AML-193 (cell line): ENCODE measurements at places on chromosomes 16 and 17.
A peak's percentile ranks its signal among the peaks of the same experiment; 100 is the strongest.

- DNase-seq: no peak
Observed at GRCh38 chr17:28239271-28239624, 79.8 kb upstream of the TMEM97 start.

- DNase-seq: no peak
Observed at GRCh38 chr17:29561554-29562517, 5.0 kb downstream of the ABHD15 start.

DNA sequence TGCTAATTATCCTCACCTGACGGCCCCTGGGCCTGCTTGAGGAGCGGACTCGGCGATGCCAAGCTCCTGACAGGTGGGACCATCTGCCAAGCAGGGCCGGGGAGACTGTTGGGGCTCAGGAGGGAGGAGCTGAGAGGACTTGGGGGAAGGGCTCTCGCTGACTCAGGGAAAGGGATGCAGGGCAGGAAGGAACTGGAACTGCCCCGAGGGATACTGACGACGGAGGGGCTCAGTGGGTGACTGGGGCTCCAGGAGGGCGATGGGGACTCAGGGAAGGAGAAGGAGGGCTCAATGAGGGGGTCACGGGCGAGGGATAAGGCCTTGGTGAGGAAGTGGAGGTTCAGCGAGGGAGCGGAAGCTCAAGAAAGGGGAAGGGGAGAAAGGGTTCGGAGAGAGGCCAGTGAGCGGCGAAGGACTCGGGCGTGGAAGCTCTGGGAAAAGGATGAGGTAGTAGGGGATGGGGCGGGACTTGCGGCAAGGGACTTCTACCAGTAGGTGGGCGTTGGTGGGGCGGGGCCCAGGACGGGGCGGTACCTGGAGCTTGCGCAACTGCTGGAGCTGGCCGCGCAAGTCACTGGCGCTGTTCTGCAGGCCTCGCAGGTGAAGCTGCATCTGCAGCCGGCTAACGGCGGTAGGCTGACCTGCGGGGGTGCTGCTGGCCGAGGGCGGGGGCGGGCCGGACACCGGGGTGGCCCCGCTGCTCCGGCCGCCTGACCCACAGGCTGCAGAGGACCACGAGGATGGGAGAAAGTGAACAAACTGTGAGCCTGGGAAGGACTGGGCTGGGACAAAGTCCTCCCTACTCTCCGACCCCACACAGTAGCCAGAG, 46.5 kb downstream of the SRCIN1 start:
- peak; percentile 42 for DNase-seq

- DNase-seq: no peak
Observed at GRCh38 chr17:15263206-15263579, 1.9 kb downstream of the PMP22 start.

DNA sequence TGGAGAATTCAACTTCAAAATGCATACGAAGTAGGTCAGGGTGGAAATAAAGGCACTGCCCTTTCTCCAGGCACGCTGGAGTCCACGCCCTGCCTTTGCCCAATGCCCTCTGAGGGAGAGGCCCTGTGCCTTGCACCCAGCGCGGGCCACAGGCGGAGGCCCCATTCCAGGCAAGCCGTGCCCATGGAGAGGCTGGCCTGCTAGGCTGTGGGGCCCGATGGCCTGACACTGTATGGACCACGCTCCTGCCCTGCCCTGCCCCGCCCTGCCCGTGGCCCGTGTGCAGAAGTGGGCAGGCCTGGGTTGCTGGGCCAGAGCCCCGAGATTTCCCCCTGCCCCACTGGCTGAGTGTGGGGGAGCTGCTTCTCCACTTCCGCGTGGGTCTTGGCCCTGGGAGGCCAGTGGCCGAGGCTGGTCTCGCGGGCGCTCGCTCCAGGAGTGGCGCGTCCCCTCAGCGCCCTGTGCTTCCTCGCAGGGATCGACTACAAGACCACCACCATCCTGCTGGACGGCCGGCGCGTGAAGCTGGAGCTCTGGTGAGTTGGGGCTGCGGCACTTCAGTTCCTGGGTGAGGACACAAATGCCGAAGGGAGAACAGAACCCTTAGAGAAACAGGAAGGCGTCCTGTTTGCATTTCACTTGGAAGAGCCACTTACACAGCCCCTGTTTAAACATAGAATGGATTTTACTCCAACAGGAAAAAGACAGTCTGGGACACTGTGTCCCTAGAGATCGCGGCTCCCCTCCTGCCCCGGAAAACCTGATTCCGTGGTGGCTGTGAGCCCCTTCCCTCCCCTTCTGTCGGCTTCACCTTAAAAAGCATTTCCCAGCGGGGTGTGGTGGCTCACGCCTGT, 13.8 kb upstream of the WFIKKN1 start:
- no peak for DNase-seq

DNA sequence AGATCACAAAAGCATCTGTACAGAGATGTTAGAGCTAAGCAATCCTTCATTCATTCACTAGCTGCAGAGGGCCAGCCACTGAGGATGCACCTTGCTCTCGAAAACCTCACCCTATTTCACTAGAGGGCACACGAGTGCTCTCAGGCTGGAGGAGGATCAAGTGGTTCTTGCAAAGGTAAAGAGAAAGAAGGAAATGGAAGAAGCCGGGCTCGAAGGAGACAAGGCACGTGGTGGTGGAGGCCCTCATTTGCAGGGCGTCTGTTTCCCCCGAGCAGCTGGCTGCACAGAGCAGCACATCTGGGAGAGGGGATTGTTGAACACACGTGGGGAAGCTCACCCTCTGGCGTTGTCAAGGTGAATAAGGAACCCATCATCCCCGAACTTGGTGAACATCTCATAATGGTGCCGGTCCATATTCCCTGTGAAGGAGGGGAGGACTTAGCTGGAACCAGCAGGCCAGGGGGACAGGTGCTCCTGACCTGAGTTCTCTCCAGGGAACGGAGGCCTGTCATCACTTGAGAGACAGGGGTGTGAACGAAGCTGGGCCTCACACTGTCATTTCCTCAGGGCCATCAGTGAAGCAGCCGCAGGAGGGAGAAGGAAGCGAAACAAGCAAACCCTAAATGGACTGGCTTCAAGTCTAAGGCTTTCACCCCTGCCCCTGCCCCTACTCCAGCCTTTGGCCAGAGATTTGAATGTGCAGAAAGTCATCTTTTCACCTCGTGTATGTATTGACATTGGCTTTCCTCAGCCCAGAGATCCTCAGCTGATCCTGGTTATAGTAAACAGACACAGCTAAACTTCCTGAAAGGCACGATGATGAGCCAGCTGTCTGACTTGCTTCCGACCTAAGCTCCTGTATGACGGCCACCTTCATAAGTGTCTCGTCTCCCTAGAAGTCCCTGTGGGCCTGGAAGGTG, 27.6 kb downstream of the PRKAR1A start:
- DNase-seq: no peak

DNA sequence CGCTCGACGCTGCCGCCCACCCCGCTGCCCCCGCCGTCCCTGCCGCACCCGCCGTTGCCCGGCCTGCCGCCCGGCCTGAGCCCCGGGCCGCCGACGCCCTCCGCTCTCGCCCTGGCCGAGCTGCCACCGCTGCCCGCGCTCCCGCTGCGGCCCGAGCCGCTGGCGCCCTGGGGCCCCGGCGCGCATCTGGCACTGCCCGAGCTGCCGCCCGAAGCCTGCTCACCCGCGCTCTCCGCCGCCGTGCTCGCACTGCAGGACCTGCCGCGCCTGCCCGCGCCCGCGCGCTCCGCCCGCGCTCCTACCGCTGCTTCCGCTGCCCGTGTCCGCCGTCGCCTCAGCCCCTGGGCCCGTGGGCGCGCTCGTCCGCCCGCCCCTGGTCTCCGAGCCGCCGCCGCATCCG, 8.4 kb upstream of the CLDN9 start:
- no peak for DNase-seq

GRCh38 chr16:79401782-79402181, 198.8 kb downstream of the MAF start:
- no peak for DNase-seq

DNA sequence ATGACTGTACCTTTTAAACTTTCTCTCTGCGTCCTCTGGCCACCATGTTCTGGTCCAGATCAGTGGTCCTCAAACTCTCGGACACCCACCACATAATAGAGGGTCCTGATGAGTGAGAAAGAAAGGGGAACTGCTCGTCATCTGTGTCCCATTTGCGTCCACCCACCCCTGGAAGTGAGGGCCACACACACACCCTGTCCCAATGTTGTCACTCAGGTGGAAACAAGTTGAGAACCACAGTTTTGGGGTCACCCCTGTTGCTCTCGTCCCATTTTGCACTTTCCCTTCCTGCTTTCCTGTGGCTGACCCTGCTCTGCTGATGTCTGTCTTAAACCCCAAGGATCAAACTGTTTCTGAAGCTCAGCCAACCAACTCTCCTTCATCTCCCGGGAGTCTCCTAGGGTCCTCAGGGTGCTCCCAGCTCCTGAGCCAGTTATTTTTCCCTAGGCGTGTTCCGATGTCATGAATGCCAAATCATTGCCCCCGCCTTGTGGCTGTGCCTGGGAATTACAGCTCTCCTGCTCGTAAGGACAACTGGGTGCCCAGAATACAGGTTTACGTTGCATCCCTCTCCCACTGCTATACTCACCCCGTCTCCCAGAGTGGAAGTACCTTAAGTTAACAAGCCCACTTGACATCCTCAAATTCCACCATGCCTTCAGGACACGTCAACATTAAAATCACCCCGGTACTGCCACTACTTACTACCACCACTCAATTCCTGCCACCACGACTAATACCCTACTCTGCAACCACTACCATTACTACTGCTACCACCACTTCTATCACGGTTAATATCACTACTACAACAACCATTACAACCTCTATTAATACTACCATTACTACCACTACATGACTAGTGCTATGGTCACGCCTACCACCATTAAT, 26.0 kb upstream of the HNF1B start:
- DNase-seq: peak; percentile 30

DNA sequence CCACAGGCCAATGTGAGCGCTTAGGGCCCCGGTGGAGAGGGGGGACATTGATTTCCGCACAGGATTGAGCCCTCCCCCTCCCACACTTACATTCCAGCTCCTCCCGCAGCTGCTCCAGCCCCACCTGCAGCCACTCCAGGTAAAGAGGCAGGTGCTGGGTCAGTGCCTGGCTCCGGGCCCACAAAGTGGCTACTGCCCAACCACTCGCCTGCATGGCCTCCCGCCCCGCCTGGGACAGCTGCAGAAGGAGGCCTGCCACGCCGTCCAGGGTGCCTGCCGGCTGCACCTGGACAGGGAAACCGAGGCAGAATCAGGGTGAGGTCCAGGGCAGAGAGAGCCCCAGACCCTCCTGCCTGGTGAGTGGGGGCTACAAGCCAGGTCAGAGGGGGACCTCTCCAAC, 46.3 kb downstream of the RMI2 start:
- DNase-seq: no peak

- DNase-seq: no peak
Observed at GRCh38 chr17:71936977-71937376, 183.8 kb upstream of the SOX9 start.

DNA sequence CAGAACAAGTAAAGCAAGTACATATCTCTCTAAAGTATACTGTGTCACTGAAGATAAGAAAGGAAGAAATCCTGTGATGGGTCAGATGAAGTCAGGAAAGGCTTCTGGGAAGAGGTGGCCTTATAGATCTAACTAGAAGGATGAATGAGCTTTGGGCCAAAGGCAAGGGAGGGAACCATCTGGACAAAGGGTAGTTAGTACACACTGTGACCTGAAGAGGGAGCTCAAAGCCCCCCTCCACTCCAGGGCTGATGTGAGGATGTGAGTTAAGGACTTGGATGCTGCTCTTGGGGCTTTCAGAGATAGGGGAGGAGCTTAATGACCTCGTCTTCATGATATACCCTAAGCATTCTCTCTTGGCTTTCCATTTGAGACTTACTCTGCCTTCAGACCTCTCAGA, 185.3 kb upstream of the CACNG3 start:
- DNase-seq: peak; percentile 40

DNA sequence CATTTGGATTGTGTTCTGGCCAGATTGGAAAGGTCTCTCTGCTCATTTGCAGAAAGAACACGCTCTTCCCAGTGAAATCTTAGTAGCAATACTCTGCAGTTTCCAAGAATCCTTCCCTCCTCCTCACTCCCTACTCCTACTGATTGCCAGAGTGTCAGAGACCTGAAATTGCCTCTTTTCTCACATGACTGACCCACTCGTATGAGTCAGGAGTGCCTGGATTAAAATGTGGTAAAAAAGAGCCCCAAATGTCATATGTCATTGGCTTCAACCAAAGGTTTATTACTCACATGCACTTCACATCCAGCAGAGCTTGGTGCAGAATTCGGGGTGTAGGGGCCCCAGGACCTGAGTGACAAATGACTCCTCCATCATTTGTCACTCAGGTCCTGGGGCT, 39.7 kb upstream of the IRX3 start:
- DNase-seq: no peak

- DNase-seq: no peak
Observed at GRCh38 chr17:38727736-38728135, 2.4 kb upstream of the CISD3 start.

GRCh38 chr16:87295661-87296531, 21.3 kb downstream of the C16orf95 start:
- DNase-seq: no peak

DNA sequence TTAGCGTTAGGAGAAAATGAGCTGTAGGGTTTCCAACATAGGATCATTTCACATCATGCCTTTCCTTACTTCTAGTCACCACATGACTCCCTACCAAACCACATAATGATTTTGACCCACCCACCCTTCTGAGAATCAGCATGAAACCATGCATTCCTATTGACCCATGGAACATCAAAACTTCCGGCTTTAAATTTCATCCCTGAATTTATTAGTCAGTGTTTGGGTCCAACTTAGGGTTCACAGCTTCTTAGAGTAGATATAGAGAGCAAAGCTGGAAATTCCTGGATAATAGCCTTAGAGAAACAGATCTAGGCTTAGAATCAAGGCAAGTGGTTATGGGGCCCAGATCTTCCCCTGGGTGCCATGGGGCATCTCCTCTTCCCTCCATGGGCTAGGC, 162.6 kb downstream of the TOX3 start:
- DNase-seq: no peak

- no peak for DNase-seq
Observed at GRCh38 chr17:81511804-81512561, 616 bp downstream of the ACTG1 start.

GRCh38 chr17:29980261-29980660, 38.8 kb downstream of the EFCAB5 start:
- no peak for DNase-seq

DNA sequence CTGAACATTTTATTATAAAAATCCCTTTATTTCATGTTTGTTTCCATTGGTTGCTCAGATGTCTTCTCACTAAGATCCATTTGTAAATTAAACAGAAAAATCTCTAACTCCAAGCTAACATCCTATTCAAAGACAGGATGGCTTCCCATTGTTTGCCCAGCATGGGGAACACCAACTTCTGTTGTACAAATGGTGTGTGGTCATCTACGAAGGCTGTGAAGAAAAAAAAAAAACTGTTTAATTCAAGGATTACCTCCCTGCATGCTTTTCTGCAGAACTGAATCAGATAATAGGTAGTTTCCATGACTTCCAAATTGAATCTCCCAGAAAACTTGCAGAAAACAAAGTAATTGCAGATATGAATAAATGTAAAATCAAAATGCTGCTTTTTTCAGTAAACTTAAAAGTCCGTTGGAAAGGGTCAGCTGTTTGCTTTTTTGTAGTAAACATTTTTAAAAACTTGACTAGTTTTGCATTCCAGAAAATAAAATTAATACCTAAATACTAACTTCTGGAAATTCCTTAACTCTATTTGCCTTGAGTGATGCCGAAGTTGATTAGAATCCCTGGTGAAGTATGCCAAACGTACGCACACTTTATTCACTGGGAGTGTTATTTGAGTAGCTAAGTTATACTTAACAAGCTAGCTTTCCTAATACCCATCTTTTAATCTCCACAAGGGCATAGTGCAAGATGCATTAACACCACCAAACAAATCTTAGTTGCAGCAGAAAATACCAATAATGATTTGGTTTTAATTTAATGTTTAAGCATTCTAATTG, 7.7 kb downstream of the SALL1 start:
- DNase-seq: no peak
